Germinal center (tissue), 1 donor: ENCODE measurements at places on chromosomes 2 and 18.

DNA sequence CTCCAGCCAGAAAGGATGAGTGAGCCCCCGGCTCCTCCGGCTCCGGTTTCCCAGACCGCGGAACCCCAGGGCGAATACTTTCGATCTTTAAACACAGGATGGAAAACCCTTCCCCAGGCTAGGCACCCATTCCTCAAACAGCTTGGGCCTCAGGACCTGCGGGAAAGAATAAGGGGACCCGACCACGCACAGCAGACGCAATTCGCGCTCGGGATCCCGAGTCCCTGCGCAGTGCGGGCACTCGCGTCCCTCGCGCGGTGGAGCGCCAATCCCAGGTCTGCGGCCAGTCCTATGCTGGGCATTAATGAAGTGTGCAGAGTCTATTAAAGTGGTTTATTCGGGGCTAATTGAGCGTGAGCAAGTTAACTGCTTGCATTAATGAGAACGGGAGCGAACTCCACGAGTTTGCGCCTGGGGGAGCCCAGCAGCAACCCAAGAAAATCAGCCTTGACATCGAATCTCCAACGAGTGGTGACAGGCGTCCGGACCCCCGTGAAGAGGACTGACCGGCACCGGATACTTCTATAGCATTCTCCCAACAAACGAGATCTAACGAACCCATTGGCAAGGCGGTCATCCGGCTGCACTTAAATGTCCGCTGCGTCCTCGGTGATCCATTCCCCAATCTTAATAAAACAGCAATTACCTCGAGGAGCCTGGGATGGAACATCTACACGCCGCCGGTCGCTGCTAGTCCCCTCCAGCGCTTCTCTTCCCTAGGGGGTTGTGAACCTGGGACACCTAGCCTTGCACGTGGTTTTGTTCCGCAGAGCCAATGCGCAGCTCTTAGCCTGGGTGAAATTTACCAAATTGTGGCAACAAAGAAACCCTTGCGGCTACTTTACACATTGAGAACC, 1.6 kb downstream of the OSR1 start:
- DNase-seq = no peak

DNA sequence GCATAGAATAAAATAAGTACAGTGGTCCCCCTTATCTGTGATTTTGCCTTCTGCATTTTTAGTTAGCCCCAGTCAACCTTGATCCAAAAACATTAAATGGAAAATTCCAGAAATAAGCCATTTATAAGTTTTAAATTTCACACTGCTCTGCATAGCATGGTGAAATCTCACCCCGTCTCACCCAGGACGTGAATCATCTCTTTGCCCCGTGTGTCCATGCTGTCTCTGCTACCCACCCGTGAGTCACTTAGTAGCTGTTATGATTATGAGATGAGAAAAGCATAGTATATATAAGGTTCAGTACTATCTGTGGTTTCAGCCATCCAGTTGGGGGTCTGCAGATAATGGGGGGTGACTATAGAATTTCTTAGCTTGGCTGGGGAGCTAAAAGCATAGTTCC, 67.3 kb downstream of the RHBDD1 start:
- DNase-seq = no peak

- peak; percentile 56 for DNase-seq
Observed at GRCh38 chr18:26383454-26384270, 157.4 kb downstream of the TAF4B start.

DNA sequence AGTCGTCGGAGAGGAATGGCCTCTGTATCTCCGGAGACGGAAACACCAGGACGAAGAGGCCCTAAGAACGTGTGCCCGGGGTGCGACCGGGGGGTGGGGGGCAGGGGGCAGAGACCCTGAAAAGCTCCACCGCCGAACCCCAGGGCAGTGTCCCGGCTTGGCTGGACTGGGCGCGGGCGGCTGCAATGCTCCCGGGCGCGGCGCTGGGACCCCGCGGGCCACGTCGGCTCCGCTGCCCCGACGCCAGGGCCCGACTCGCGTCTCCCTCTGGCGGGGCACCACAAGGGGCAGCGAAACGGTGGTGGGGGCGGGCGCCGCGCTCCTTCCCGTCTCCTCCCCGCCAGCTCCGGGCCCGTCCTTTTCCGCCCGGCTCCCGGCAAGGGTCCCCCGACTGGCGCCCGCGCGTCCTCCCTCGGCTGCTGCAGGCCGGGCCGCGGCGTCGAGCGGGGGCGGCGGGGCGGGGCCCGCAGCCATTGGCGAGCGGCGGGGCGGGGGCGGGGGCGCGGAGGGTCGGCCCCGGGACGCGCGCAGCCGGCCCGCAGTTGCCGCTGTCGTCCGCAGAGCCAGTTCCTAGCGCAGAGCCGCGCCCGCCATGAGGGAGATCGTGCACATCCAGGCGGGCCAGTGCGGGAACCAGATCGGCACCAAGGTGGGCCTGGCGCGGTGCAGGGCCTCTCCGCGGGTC, at the start of gene TUBB6:
TSS of gene TUBB6 (plus strand) at position 541 of the 685 bp plus-strand sequence. CDS start at position 593, 52 bp downstream.
- DNase-seq = peak; percentile 54

DNA sequence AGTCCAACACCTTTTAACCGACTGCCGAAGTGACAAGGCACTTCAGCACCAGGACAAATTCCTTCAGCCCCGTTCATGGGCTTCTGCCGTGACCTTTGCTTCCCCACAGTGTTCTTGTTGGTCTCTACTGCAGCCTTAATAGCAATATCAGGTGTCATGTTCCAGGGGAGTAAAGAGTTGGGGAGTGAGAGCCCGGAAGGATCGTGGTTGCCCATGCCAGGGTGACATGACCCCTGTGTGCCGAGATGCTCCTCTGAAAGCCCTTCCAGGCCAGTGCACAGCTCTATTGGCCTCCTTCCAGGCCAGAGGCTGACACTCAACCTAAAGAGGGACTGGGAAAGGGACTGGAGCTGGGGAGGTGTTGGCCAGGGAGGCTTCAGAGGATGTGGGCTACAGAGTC, 279.2 kb downstream of the CYRIA start:
- no peak for DNase-seq
